ENCODE measurements at places on chromosomes 7 and 10. TPM values are rescaled to one million over a fixed set of nuclear protein-coding genes. Genes with fewer than 3 reads are reported as not detected.

- no peak for DNase-seq
Observed at GRCh38 chr7:2956526-2957368, 86.9 kb downstream of the CARD11 start.

DNA sequence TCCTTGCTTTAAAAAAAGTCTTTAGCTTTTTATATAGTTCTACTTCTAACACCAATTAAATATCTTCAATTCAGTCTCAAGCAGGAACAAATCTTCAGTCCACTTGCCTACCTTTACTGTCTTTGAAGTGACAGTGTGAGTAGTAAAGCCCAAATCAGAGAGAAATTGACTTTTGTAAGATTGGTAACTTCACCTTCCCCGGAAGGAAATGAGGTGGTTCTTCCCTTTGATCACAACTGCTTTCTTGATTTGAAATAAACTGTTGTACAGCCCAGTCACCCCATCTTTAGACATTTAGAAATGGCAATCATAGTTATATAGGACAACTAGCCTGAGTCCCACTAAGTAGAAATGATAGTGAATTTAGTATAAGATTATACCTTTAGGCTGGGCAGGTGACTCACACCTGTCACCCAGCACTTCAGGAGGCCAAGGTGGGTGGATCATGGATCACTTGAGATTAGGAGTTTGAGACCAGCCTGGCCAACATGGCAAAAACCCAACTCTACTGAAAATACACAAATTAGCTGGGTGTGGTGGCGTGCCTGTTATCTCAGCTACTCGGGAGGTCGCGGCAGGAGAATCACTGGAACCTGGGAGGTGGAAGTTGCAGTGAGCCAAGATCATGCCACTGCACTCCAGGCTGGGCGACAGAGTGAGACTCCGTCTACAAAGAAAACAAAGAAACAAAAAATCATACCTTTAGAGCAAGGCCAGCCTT lies 4.7 kb downstream of the FAS start:
- DNase-seq: no peak

DNA sequence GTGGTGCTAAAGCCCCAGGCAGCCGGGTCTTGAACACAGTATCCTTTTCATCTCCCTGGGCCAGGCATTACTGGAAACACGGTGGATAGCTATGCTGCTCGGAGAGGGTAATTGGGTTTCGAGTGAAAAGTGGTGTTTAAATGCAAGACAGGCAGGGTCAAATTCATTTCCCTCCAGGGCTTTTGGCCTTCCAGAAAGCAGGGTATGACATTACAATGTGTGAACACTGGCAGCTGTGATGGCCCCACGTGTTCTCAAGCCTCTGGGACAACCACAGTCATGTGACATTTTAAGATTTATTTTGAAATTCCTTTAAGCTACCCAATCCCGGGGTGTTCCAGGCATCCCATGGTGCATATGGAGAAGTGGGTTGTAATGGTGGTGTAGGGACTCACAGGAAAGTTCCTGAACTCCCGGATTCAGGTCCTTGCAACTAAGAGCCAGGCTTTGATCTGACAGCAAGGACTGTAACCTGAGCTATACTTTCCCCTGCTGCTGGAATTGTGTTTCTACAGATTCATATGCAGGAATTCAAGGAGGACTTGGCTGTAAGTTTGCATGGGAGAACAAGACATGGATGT lies 46.8 kb downstream of the INSYN2A start:
- DNase-seq: no peak

GRCh38 chr10:88873757-88874156 lies 6.3 kb upstream of the STAMBPL1 start:
- DNase-seq: no peak

DNA sequence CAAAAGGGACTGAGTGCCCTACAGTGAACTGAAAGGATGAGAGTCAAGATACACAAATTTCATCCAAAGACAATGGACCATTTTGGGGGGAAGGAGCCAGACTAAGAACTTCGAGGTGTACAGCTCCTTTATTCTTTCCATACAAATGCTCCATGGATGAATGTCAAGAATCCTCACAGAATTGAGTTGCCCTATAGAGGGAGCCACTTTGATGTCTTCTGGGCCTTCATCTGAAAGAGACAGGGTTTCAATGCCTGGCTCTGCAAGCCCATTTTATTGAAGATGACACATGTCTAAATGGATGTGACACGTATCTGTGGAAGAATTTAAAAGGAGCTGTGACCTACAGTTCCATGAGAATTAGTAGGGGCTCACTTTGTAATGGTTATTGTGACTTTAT lies 32.0 kb upstream of the NRG3 start:
- no peak for DNase-seq

DNA sequence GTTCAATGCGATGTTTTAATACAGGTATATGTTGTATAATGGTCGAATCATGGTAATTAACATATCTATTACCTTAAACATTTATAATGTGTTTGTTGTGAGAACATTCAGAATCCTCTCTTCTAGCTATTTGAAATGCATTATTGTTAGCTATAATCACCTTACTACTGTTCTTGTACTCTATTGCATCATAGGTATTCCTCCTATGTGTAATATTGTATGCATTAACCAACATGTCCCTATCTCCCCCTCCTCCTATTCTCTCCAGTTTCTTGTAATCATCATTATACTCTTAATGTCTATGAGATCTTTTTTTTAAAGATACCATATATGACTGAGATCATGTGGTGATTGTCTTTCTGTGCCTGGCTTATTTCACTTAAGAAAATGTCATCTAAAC lies 235.2 kb downstream of the ATRNL1 start:
- no peak for DNase-seq

DNA sequence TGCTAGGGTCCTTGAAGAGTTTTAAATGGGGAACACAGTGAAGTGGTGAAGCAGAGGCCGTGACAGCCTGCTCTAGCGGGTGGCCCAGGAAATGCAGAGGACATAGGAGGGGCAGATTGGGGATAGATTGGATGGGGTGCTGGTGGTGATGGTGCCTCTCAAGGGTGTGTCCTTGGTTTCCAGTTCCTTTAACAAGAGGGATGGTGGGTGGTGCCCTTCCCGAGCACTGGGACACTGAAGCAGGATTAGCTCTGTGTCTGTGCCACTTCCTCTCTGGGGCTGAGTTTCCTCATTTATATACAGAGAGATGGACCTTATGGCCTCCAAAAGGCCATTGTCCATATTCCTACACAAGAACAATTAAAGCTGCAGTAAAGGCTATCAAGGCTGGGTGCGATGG lies 285.5 kb downstream of the TCF7L2 start:
- DNase-seq: no peak

GRCh38 chr10:118692872-118693271 lies 61.9 kb downstream of the CACUL1 start:
- no peak for DNase-seq

DNA sequence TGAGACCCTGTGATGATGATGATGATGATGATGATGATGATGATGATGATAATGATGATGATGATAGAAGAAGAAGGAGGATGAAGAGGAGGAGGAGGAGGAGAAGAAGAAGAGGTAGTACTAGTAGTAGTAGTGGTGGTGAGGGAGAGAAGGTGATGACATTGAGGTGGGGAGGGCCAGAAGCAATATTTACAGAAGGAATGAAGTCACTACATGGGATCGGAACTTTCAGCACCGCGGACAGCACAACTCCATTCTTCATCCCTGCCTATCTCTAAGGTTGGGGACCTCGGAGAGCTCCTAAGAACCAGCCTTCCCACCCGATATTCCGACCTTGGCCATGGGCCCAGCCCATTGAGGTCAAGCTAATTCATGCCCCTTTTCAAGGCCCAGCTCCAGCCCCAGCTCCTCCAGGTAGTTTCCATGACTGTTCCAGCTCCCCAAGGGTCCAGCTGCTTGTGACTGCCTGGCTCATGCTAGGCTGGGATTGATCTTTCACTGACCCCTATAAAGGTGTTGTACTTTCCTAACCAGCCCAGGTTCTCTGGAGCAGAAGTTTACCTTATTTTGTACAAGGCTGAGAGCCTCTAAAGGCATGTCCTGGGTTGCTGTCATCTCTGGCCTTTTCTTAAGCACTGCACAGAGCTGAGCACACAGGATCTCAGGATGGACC lies 10.3 kb downstream of the CRHR2 start:
- DNase-seq: no peak

DNA sequence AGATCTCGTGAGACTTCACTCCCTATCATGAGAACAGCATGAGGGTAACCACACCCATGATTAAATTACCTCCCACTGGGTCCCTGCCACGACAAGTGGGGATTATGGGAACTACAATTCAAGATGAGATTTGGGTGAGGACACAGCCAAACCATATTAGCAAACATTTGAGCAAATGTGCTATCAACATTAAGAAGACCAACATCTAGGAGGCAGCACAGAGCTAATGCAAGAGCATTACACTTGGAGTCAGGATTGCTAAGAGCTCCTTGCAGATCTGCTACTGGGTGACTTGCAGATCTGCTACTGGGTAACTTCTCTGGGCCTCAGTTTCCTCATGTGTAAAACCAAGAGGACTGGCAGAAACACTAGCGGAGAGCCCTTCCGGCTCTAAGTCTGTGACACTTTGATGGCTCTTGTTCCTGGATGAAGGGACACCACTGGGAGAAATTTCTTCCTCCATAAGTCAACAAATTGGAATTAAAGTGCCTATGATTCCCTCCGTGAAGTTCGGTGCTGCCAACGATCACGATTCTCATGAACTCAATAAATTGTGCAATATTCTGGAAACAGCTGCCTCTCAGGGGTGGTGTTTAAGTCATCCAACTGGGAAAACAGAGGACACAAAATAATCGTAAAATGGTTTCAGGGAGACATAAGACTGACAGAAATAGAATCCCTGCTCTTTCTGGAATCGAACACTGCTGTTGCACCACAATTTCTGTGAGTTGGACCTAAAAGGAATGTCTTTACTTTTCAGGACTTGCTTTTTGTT lies 115.8 kb upstream of the ITGB1 start:
- DNase-seq: no peak

- no peak for DNase-seq
Observed at GRCh38 chr7:123355576-123356190, 155.9 kb upstream of the SLC13A1 start.

DNA sequence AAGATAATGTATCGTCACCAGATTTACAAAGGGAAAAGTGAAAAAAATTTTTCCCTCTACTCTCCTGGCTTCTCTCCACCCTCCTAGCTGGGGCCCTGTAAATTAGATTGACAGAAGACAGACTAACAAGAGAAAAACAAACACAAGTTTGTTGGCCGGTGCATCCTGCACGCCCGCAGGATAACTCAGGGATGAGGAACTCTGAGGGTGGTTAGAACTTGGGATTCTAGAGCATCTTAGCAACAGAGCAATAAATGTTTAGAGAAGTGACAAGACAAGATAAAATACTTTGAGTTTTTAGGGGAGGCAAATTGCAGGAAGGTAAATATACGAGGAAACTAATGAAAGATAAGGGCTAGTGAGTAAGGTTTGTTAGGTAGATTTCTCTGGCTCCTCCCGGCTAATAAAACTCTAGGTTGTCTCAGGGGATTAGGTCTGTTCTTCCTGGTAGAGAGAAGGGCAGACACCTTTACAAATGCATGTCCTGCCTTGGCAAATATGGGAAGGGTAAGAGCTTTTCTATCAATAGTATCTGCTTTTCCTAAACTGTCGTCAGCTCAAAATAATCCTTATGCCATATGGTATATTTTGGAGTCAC lies 4.3 kb upstream of the UCN3 start:
- DNase-seq: no peak

DNA sequence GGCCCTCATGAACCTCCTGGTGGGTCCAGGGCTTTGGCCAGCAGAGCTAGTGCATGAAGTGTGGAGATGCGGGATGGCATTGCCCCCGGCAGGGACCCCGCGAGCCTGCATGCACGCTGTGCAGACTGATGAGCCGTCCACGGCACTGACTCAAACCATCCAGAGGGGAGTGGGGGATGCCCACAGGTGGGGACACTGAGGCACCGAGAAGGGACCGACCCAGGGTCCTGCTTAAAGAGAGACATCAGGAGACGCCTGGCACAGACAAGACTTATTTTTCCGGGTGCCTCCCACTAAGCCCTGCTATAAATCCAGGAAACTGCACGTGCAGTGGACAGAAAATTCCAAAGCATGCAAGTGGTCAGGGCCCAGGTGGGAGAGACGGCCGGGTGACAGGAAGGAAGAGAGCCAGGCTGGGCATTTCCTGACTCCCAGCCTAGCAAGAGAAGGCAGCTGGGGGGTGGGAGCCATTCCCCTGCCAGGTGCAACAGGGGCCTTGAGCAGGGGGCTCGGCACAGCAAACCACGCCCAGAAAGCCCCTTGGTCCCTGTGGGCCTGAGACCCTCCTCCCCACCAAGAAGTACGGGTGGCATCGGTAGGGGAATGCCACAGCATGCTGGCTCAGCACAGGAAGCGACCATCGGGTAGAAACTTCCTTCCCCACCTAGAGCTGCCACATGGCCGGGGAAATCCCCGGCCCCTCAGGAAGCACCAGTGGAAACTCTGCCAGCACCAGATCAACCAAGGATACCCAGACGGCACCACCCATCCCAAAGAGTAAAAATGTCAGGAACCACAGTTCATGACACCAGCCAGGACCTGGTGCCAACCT lies 91.5 kb downstream of the FOXL3 start:
- no peak for DNase-seq

DNA sequence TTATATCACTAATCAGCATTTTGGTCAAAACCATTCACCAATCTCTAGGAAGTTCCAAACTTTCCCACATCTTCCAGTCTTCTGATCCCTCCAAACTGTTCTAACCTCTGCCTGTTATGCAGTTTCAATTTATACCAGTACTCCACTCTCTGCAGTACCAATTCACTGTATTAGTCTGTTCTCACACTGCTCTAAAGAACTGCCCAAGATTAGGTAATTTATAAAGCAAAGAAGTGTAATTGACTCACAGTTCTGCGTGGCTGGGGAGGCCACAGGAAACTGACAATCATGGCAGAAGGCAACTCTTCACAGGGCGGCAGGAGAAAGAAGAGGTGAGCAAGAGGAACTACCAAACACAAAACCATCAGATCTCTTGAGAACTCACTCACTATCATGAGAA lies 374.9 kb downstream of the SORCS1 start:
- no peak for DNase-seq

Gene SGCE
- total RNA-seq: 7.2 TPM

Gene OR9A2
- total RNA-seq: not detected

Gene LIPF
- total RNA-seq: not detected

Gene DIP2C
- total RNA-seq: 9.1 TPM

Gene TDRD1
- total RNA-seq: under 0.01 TPM

Gene SEMA3C
- 8.9 TPM for total RNA-seq

Gene AASS
- 5.5 TPM for total RNA-seq
